AG10803 (cell line): ENCODE measurements at places on chromosomes 3 and 15.

GRCh38 chr15:74977599-74977998 lies 17.8 kb upstream of the SCAMP5 start:
- DNase-seq: no peak

DNA sequence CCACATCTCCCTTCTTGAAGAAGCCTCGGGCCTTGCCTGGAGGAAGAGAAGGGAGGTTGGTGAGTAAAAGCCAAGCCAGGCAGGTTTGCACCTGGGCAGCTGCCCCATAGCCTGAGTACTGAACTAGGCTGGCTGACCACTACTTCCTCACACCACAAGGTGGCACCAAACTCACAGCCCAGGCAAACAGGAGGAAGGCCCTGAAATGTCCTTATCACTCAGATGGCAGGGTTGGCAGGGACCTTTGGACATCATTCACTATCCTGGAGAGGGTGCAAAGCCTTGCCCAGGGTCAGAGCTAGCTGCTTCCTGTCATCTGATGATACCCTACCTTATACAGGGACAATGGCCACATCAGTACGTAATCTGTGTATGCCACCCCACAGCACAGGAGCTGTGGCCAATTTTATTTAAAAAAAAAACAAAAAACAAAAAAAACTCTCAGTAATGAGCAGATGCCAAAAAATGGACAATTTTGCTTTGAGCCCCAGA lies 2.2 kb upstream of the GRAMD2A start:
- DNase-seq: peak; percentile 72

GRCh38 chr3:157518881-157519280 lies 15.7 kb upstream of the VEPH1 start:
- no peak for DNase-seq

- DNase-seq: no peak
Measured at GRCh38 chr3:30607032-30607833, 832 bp downstream of the TGFBR2 start.

GRCh38 chr3:45319996-45320305 lies 68.4 kb upstream of the LARS2 start:
- no peak for DNase-seq

DNA sequence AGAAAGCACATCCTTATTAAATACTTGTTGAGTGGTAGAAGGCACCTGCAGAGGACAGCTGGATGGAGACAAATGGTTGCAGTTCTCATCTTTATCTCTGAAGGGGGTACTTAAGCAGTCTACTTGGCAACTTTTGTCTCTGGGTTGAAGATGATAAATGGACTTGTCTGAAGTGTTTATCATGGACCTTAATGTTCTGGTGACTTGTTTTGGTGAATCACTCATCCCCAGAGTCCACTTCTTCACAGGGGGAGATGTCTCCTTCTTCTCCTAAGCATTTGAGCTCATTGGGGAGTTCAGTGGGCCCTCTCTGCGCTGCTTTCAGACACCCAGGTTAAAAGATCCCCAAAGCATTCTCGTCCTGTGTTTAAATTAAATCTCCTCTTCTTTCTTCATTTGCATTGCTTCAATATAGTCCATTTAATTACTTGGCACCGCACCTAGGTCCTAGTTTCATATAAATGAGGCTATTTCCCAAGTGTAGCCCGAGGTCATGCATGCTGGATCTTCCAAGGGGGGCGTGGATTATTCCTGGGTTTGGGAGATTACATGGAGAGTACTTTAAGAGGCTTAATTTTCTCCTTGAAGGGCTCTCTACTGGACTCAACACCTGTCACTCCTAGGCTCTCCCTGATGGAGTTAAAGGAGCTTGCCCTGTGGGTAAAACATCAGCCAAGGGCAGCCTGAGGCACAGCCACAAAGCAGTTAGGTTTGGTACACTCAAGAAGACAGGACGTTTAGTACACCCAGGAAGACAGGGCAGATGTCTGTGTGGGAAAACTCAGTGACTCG lies 239.3 kb upstream of the C2CD4B start:
- no peak for DNase-seq

GRCh38 chr3:111073218-111073617 lies 1.6 kb downstream of the NECTIN3 start:
- DNase-seq: peak; percentile 38

DNA sequence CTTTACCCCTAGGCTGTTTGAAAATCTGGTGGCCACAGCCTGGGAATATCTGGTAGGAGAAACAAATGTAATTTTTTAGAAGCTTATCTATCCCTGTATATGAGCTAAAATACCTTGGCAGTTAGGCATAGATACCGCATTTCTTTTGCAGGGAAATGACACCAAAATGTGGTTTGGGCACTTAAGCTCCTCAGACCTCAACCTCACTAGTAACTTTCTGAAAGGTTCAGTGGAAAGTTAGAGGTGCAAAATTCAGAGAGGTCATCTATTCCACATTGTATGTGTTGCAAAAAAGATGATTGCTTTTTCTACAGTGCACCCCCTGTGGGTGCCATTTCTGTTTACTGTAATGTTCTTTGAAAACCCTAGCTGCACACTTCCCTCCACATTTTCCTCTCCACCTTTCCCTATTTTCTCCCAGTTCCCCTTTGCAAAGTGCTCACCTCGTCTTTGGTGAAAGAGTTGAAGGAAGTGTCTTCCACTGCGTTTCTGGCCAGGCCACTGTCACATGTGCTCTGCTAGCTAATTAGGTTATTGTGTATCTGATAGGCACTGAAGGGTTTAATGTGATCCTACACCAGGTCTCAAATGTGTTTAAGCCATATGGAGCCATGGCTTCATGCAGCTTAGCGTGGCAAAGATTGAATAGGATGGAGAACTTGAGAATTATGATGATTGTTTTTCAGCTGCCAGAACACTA lies 1.3 kb downstream of the SACM1L start:
- no peak for DNase-seq

DNA sequence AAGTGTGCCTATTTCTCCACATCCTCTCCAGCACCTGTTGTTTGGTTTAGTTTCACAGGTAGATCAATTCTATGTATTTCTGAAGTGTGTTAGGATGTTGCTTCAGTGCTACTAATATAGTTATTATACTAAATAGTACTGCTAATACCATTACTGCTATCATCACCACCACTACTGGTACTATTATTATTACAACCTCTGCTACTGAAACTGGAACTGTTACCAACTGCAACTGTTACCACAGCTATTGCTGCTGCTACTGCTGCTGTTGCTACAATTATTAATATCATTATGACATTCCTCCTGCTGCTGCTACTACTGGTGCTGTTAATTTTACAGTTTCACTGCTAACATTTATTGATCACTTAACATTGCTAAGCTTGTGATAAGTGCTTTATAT lies 8.3 kb upstream of the LMOD3 start:
- DNase-seq: no peak

DNA sequence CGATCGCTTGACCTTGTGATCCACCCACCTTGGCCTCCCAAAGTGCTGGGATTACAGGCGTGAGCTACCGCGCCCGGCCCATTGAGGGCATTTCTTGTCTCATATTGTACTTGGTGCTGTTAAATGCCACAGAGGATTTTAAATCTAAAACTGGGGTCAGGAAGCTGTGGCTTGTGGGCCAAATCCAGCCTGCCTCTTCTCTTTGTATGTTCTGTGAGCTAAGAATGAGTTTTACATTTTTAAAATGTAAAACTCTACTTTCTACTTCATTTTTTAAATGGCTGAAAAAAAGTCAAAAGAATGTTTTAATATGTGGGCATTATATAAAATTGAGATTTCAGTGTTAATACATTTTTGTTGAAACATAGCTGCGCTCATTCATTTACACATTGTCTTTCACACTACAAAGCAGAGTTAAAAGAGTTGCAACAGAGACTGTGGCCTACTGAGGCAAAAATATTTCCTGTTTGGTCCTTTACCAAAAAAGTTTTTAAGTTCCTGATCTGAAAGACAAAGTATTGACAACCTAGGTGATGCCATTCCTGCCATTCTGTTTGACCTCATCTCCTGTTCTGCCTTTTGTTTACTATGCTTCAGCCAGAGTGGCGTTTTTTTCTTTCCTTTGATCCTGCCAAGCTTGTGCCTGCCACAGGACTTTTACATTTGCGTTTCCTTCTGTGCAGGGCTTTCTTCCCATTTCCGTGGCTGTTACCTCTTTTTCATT lies 50.4 kb downstream of the PDCD6IP start:
- no peak for DNase-seq

DNA sequence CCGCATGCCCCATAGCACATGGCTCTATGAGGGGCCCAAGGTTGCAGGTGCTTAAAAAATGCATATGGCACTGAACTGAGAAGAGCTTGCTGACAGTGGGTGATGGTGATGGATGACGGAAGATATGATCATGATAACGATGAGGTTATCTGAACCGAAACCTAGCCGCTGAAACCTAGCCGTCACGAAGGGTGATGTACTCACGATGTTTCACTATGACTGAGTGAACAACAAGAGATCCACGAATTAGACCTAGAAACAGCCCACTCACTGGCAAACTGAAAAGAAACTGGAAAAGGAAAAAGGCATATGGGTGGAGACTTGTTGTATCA lies 57.6 kb upstream of the BCL6 start:
- DNase-seq: no peak

GRCh38 chr15:83100097-83100646 lies 7.3 kb upstream of the TM6SF1 start:
- no peak for DNase-seq

DNA sequence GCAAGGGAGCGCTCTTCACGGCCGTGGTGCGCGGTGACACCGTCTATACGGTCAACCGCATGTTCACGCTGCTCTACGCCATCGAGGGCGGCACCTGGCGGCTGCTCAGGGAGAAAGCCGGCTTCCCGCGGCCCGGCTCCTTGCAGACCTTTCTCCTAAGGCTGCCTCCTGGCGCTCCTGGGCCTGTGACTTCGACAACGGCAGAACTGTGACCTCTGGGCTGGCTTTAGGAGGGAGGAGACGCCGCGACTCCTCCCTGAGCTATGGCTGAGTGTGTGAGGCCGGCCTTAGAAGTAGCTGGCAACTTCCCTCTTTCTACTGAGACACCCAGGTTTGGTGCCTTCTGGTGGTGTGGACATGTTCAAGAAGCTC lies 1.4 kb downstream of the KBTBD13 start:
- peak; percentile 55 for DNase-seq

DNA sequence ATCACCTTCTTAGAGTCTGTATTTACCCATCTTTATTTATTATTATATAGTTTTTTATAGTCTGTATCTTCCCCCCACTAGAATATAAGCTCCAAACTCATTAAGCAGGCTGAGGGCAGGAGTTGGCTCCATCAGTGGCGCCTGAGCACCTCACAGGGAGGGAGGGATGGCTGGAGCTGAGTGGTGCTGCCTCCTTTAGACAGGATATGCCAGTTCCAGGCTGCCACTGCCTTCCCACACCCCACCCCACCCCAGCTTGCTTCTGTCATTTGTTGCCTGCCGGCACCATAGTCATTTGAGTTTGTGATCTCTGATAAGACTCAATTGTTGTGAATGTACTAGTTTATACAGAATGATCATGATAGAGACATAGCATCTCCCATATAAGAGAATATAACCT lies 85.5 kb downstream of the KLHL25 start:
- no peak for DNase-seq

DNA sequence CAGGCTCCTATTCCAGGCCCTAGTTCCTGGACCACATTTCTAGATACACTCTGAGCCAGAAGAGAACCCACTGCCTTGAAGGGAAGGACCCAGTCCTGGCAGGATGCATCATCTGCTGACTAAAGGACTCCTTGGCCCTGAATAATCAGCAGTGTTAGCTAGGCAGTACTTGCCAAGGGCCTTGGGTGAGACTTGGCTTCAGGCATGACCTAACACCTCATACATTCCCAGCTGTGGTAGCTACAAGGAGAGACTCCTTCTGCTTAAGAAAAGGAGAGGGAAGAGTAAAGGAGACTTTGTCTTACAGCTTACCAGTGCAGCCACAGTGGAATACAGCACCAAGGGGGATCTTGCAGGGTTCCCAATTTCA lies 26.4 kb downstream of the PEAK1 start:
- peak; percentile 40 for DNase-seq

GRCh38 chr15:73758461-73758860 lies 5.3 kb upstream of the INSYN1 start:
- no peak for DNase-seq

GRCh38 chr15:42726114-42726513 lies 10.8 kb downstream of the CDAN1 start:
- DNase-seq: no peak

GRCh38 chr3:85846940-85847339 lies 888.2 kb downstream of the CADM2 start:
- DNase-seq: no peak

DNA sequence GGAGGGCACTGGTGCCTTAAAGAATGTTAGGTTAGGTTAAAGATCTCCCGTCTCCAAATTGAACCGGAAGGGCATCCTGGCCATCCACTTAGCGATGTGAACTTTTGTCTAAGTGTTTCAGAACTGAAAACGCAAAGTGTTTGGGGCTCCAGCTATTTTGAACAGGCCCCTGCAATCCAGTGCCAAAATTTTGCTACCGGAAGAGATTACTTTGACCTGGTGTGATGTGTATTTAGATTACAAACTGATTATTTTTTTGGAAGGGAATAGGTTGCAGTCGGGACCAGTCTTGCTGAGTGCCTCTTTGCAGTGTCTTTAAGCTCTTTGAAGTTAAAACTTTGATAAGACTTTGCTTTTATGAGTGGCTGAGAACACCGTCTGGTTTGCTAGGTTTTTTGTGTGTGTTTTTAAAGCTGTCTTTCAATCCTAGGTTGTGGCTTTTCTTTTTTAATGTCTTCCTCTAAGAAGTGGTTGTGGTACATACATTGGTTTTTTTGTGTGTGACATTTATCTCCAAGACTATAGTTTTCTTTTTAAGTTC lies 179.6 kb downstream of the OR4M2 start:
- no peak for DNase-seq

- DNase-seq: no peak
Measured at GRCh38 chr3:126051741-126052140, 32.2 kb downstream of the SLC41A3 start.

DNA sequence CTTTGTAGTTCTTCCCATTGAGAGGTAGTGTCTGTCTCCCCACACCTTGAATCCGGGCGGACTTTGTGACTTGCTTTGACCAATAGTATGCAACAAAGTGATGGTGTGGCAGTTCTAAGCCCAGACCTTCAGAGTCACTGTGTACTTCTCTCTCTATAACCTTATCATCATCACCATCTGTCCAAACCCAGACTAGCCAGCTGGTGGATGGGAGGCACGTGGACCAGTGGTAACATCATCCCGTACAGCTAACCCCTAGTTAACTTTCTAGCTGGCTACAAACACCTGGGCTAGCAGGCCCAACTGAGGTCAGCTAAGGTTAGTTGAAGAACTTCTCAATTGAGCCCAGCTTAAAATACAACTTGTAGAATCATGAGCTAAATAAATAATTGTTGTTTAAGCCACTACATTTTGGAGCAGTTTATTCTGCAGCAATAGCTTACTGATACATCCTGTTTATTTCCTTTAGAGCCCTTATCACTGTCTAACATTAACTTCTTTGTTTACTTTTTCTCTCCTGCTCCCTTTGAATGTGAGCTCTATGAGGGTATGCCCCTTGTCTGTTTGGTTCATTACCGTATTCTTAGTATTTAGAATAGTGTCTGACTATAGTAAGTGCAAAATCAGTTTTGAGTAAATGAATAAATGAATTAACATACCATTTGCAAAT lies 11.5 kb upstream of the CCR9 start:
- no peak for DNase-seq

- no peak for DNase-seq
Measured at GRCh38 chr15:69546182-69546581, 93.6 kb downstream of the RPLP1 start.
